Right lobe of liver (tissue), 6 donors: ENCODE measurements at places on chromosomes 12 and 14. TPM values are rescaled to one million over a fixed set of nuclear protein-coding genes. Genes with fewer than 3 reads are reported as not detected.

Gene AGAP2
- total RNA-seq: 0.75 TPM

Gene RPL41
- 1,287 TPM for total RNA-seq

Gene DTX3
- total RNA-seq: 1.6 TPM

Gene KRT80
- total RNA-seq: 0.19 TPM

Gene HNF1A
- 18.4 TPM for total RNA-seq

Gene MMP19
- 5.0 TPM for total RNA-seq

Gene DICER1
- 47.9 TPM for total RNA-seq

Gene NFE2
- total RNA-seq: 1.2 TPM

Gene PSMA6
- 66.9 TPM for total RNA-seq

Gene BBOF1
- total RNA-seq: 1.1 TPM

Gene DBX2
- total RNA-seq: not detected
